T-helper 22 cell (primary cell): ENCODE measurements at places on chromosomes 5 and 9.

GRCh38 chr9:72763022-72763421 is 189.8 kb downstream of the ALDH1A1 start:
- no peak for DNase-seq

GRCh38 chr9:18601026-18601425 is 127.1 kb downstream of the ADAMTSL1 start:
- DNase-seq, result no peak

GRCh38 chr5:167412556-167412955 is 878.9 kb upstream of the WWC1 start:
- no peak for DNase-seq

DNA sequence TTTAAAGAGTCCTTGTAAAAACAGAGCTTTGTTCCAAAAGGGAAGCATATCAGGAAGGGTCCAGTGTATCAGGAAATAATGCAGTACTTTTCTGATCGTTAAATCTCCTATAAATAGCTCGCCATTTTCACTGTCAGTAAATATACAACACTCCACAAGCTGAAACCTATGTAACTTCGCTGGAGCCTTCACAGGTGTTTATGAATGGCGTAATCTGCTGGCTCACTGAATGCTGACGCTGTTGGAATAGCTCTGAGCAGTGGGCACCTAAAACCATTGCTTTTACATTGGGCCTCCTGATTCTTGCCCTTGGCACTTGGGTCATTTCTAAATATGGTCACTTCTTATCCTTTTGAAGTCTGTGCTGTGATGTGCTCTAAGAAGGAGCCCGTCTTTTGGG is 4.3 kb downstream of the SHC3 start:
- no peak for DNase-seq

DNA sequence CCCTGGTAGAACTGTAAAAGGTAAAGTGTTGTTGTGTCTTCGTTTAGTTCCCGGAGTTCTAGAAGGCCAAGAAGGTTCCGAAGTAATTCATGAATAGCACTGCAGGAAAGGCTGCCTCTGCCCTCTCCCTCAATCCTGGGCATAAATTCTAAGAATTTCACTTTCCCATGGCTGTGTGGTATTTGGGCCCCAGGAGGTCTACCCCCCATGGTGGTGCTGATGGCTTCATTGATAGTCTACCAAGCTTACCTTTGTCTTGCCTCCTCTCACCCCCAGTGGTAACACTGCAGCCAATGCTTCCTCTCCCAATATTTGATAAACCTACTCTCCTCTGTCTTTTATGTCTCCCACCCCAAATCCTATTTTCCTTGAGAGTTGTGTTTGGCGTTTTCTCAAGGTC is 39.5 kb downstream of the ADAMTS16 start:
- no peak for DNase-seq

GRCh38 chr5:173234129-173234790 is 746 bp downstream of the NKX2-5 start:
- DNase-seq, result no peak

GRCh38 chr5:108379722-108380530 is 2.0 kb downstream of the FBXL17 start:
- DNase-seq, result no peak

- no peak for DNase-seq
These were observed 64.5 kb upstream of the FRRS1L start for GRCh38 chr9:109231593-109231992.

GRCh38 chr9:125341566-125341965 is 79.9 kb downstream of the GAPVD1 start:
- no peak for DNase-seq

DNA sequence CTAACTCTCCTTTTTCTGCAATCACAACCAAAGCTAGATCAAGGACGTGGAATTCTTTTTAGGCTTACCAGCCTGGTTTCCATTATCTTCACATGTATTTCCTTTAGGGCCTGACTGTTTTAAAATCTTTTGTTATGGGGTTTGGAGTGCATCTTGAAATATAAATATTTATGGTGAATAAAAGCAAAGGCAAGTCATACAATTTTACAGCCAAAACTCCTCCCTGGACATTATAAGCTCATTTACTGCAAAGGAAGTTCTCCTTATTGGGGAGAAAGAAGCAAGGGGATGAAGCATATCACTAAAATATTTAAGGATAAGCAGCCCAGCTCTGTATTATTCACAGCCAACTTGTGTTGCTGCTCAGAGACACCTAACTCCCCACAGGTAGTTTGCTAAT is 132.2 kb upstream of the TARS1 start:
- DNase-seq, result no peak

- DNase-seq, result no peak
These were observed 327.4 kb downstream of the AGTPBP1 start for GRCh38 chr9:85414390-85414789.

DNA sequence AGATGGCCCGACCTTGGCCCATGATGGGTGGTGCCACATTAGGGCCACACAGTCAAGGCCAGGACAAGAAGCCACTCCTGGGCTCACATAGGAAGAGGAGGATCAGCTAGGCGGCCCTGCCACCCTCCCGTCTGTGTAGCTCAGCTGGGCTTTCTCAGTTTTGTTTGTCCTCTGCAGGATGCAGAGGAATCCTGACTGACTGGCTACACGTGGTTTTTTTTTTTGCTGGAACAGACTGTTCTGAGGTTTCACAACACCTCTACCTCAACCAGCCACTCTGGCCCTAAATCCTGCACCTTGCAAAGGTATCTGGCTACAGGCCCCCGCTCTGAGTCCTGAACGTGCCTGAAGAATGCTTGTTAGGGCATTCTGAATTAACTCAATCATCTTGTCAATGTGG is 88.3 kb upstream of the MSX2 start:
- no peak for DNase-seq

DNA sequence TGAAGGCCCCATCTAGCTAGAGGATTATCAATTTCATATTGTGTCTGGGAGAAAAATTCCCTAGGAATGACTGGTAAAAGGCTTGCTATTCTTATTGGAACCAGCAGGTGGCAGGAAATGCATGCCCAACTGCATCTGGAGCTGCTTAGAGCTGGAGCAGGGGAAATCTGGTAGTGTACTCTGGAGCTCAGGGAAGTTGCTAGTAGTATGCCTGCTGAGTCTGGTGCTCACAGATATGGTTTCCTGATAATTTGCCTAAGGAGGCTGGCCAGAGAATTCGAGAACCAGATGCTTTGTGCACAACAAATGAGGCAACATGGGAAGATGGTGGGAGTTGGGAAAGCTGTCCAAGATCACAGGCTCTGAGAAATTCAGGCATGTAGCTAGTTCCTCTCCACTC is 53.7 kb downstream of the G3BP1 start:
- no peak for DNase-seq

DNA sequence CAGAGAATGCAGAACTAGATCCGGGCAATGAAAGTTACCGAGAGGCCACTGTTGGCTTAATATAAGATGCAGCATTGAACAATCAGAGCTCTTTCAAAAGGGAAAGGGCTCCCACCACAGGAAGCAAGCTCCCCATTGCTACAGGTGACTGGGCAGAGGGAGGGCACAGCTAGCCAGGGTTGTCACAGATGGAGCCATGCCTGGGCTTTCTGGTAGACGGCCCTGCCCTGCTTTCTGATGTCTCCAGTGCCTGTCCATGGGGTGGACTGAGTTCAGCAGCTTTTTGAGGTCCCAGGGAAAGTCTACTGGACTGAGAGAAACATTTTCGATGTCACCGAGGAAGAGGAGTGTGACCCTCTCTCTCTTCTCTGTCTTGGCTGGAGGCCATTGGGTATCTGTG is 14.1 kb downstream of the RGS3 start:
- DNase-seq, result no peak

DNA sequence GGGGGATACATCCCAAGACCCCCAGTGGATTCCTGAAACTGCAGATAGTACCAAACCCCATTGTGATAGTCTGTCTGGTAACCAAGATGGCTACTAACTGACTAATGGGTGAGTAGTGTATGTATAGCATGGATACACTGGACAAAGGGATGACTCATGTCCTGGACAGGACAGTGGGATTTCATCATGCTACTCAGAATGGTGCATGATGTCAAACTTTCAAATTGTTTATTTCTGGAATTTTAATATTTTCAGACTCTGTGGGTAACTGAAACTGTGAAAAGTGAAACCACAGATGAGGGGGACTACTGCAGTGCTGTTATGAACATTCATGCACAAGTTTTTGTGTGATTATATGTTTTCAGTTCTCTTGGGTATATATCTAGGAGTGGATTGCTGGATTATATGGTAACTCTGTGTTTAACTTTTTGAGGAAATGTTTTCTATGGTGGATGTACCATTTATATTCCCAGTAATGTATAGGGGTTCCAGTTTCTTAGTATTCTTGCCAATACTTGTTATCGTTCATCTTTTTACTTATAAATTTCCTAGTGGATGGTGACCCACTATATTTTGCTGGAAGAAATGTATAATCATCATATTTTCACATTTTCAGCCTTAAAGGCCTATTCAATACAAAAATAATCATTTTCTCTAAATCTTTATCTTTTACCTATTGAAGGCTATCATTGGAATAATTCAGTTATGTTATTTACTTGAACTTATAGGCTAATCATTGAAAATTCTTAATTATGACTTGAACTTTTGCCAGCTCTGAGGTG is 140.9 kb downstream of the NR3C1 start:
- DNase-seq, result no peak

GRCh38 chr9:81826517-81826906 is 101.7 kb upstream of the SPATA31D4 start:
- no peak for DNase-seq

DNA sequence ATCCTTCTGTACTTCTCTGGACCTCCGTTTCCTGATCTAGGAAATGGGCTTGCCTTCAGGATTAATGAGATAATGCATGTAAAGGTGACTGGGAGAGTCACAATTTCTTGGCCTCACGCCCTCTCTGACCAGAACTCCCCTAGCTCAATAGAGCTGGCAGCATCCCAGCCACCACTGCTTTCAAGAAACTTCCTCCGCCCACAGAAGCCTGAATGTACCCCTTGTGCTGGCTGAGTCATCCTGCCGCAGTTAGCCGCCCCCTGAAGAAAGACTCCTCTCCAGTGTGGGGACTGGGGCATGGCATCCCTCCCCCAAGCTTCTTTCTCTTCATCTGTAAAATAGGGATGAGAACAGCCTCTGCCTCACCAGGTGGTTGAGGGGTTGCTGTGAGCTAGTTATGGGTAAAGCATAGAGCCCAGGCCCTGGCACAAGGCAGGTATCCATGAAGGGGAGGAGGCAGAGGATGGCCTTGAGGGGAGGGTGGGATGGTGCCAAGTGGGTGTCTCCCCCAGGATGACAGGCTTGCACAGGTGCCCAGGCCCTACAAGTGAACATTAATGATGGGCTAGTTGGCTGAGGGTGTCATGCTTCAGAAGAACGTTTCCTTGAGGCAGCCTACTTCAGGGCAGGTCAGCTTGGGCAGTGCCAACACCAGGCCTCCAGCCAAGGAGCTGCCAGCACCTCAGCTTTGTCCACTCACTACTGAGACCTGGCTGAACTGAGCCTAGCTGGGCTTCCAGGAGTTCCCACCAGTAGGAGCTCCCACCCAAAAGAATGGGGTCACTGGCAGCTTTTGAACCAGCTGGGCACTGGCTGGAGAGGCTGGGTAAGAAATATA is 3.4 kb downstream of the PDLIM4 start:
- no peak for DNase-seq

GRCh38 chr5:52598968-52599367 is 188.7 kb upstream of the ITGA1 start:
- DNase-seq, result no peak
